ENCODE measurements at places on chromosomes 3 and 15. TPM values are rescaled to one million over a fixed set of nuclear protein-coding genes. Genes with fewer than 3 reads are reported as not detected.

GRCh38 chr3:130093741-130094391, 12.2 kb downstream of the ALG1L2 start:
- H3K36me3 ChIP-seq: no peaks in the 10 kb centered on the region
- no peaks in the 10 kb centered on the region for H3K27me3 ChIP-seq
- no peak overlapping the region for H3K4me3 ChIP-seq
- H3K4me1 ChIP-seq: no peaks in the 10 kb centered on the region
- H3K27ac ChIP-seq: no peak overlapping the region

- peak; percentile 59 for DNase-seq
- H3K4me3 ChIP-seq: no peak overlapping the region
- H3K4me1 ChIP-seq: no peaks in the 10 kb centered on the region
- no peaks in the 10 kb centered on the region for H3K27me3 ChIP-seq
These were observed 540.1 kb downstream of the NR2F2 start for GRCh38 chr15:96870580-96870979.

- no peak for DNase-seq
- H3K27me3 ChIP-seq: no peaks in the 10 kb centered on the region
- no peak overlapping the region for H3K4me3 ChIP-seq
- no peak overlapping the region for H3K27ac ChIP-seq
These were observed 388.7 kb downstream of the FOXP1 start for GRCh38 chr3:71194785-71195184.

RTP4 gene
- total RNA-seq: 3.9 TPM

- DNase-seq: no peak
- H3K4me3 ChIP-seq: no peak overlapping the region
- no peaks in the 10 kb centered on the region for H3K27me3 ChIP-seq
- no peaks in the 10 kb centered on the region for H3K36me3 ChIP-seq
These were observed 254.3 kb upstream of the LRRC3B start for GRCh38 chr3:26368312-26368711.

DNA sequence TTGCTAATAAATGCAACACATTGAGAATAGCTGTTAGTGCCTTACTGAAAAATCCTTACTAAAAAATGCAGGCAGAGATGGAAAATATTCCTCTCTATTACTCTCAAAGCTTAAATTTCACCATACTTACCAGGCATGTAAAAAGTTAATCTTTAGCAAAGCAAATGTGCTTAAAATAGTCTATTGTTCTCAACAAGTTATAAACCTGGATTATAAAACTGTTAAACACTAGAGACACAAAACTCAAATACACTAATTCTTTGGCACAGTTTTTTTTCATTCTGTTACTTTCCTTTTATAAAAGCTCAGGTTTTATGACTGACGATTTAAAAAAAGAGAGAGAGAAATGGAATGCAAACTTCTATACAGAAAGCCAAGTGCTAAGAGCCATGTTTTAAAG, 119.8 kb downstream of the THRB start:
- no peak overlapping the region for H3K27ac ChIP-seq
- H3K4me3 ChIP-seq: no peak overlapping the region
- H3K27me3 ChIP-seq: no peaks in the 10 kb centered on the region
- H3K4me1 ChIP-seq: peaks cover 2% of the 10 kb centered on the region
- no peaks in the 10 kb centered on the region for H3K36me3 ChIP-seq
- no peak for DNase-seq

DNA sequence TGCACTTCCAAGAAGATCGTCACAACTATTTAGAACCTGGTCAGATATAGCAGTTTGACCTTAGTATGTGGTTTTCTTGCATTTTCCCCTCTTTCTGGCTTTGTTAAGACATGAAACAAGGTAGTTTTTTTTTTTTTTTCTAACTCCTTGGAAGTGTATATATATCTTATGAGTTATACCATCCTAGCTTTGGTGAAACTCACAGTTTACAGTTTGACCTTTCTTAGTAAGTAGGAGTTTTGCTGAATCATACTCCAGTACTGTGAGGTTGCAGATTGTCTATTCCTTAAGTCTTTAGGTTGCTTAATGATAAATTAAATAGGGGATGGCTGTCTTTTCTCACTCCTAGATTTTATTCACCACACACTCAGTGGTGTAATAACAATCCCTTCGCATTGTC, 325.0 kb downstream of the RBMS3 start:
- H3K27ac ChIP-seq: no peak overlapping the region
- H3K27me3 ChIP-seq: no peaks in the 10 kb centered on the region
- DNase-seq: no peak
- no peaks in the 10 kb centered on the region for H3K4me1 ChIP-seq
- no peaks in the 10 kb centered on the region for H3K36me3 ChIP-seq

DNA sequence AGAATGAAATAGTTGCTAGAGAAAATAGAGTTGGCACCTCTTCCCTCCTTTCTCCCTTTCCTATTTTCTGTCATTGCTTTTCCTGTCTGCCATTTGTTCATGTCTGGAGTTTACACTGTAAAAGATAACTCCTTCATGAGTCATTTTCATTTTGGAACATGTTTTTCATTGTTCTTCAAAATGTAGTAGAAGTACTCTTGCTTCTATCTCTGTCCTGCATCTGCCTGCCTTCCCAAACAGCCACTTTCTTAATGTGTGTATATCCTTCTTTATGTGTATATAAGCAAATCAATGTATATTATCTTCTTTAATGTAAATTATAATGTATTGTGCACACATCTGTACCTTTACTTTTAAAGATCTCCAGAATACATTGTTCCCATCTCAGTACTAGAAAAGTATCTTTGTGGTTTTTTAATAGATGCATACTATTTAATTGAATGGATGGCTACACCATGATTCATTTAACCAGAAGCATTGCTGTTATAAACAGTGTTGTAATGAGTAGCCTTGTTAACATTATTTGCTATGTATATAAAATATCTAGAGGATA, 41.1 kb downstream of the TSC22D2 start:
- no peaks in the 10 kb centered on the region for H3K27me3 ChIP-seq
- peaks cover 2% of the 10 kb centered on the region for H3K36me3 ChIP-seq
- no peak for DNase-seq
- peaks cover 17% of the 10 kb centered on the region for H3K4me1 ChIP-seq

- DNase-seq: no peak
- H3K27ac ChIP-seq: no peak overlapping the region
- H3K36me3 ChIP-seq: no peaks in the 10 kb centered on the region
- H3K27me3 ChIP-seq: peaks cover 31% of the 10 kb centered on the region
- H3K4me3 ChIP-seq: no peak overlapping the region
These were observed 1.8 kb downstream of the MUC4 start for GRCh38 chr3:195809796-195810454.

GRCh38 chr3:129330409-129330808, 51.7 kb downstream of the HMCES start:
- no peak overlapping the region for H3K27ac ChIP-seq
- no peak overlapping the region for H3K4me3 ChIP-seq
- no peaks in the 10 kb centered on the region for H3K4me1 ChIP-seq
- no peak for DNase-seq
- H3K27me3 ChIP-seq: no peaks in the 10 kb centered on the region

- H3K36me3 ChIP-seq: no peaks in the 10 kb centered on the region
- no peak overlapping the region for H3K4me3 ChIP-seq
- no peaks in the 10 kb centered on the region for H3K27me3 ChIP-seq
- no peak overlapping the region for H3K27ac ChIP-seq
- peaks cover 4% of the 10 kb centered on the region for H3K4me1 ChIP-seq
- DNase-seq: no peak
These were observed 26.0 kb upstream of the MRPS22 start for GRCh38 chr3:139317660-139318430.

SOX14 gene
- not detected for total RNA-seq

DNA sequence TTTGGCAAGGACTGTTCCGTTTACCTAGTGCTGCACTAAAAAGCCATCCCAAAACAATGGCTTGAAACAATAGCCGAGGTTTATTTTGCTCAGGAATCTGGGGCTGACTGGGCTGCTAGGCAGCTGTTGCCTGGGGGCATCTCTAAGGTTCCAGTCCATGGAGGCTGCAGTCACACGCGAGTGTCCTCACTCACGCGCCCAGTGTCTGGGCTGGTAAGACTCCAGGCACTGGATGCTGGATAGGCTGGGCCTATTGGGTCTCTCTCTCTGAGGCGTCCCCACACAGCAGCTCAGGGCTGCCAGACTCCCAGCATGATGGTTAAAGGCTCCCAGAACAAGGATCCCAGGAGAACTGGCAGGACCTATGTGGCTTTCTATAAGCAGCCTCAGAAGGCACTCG, 34.2 kb downstream of the ALS2CL start:
- no peaks in the 10 kb centered on the region for H3K27me3 ChIP-seq
- H3K27ac ChIP-seq: no peak overlapping the region
- DNase-seq: no peak
- H3K4me3 ChIP-seq: no peak overlapping the region
- H3K36me3 ChIP-seq: no peaks in the 10 kb centered on the region

KCNMB2 gene
- total RNA-seq: 12.2 TPM

- DNase-seq: peak; percentile 89
- no peaks in the 10 kb centered on the region for H3K27me3 ChIP-seq
- peak overlapping the region; percentile 80 for H3K27ac ChIP-seq
- H3K4me1 ChIP-seq: peaks cover 20% of the 10 kb centered on the region
- H3K36me3 ChIP-seq: no peaks in the 10 kb centered on the region
These were observed 121.7 kb upstream of the SPRED1 start for GRCh38 chr15:38130740-38131498.

- no peak overlapping the region for H3K4me3 ChIP-seq
- no peaks in the 10 kb centered on the region for H3K4me1 ChIP-seq
- no peak for DNase-seq
These were observed 74.2 kb downstream of the WDR76 start for GRCh38 chr15:43900996-43901395.

DNA sequence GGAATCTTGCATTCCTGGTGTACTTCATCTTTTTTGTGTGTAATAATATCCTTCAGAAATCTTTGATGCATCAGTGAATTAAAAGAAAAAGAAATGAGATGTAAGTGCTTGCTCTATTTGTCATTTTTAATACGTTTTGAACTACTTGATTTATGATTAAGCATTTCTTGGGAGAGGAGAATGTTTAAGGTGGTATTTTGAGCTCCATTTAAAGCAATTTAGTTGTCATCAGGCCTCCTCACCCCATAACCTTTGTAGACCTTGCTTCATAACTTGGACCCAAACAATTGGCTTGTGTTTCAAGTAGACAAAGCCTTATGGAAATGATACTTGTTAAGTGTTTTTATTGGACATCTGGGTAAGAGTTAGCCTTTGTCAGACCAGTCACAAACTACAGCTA, 87.1 kb upstream of the VEPH1 start:
- H3K27ac ChIP-seq: no peak overlapping the region
- H3K27me3 ChIP-seq: no peaks in the 10 kb centered on the region
- DNase-seq: no peak
- no peaks in the 10 kb centered on the region for H3K36me3 ChIP-seq
- H3K4me1 ChIP-seq: peaks cover 13% of the 10 kb centered on the region

DNA sequence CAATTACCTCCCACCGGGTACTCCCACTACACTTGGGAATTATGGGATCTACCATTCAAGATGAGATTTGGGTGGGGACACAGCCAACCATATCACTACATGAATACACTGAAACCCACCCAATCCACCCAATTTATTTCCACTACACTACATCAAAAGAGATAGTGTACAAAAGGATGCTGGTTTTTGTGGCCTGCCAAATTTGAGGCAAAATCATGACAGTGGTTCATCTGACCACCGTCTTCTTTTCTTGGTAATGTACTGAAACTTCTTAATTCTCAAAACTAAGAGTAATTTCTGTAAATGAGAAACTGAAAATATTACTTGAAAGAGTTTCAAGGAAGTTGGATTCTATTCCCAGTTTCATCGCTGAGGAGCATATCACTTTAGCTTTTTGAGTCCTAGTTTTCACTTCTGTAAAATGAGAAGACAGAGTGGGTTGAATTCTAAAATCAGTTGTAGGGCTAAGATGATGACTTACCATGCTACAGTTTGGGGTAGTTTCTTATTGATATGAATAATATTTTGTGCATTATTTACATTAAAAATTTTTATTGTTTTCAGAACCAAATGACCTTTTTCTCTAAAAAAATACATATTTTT, 360.4 kb upstream of the CNTN6 start:
- H3K4me1 ChIP-seq: no peaks in the 10 kb centered on the region
- H3K27me3 ChIP-seq: no peaks in the 10 kb centered on the region
- H3K36me3 ChIP-seq: no peaks in the 10 kb centered on the region
- H3K27ac ChIP-seq: no peak overlapping the region
- H3K4me3 ChIP-seq: no peak overlapping the region

DNA sequence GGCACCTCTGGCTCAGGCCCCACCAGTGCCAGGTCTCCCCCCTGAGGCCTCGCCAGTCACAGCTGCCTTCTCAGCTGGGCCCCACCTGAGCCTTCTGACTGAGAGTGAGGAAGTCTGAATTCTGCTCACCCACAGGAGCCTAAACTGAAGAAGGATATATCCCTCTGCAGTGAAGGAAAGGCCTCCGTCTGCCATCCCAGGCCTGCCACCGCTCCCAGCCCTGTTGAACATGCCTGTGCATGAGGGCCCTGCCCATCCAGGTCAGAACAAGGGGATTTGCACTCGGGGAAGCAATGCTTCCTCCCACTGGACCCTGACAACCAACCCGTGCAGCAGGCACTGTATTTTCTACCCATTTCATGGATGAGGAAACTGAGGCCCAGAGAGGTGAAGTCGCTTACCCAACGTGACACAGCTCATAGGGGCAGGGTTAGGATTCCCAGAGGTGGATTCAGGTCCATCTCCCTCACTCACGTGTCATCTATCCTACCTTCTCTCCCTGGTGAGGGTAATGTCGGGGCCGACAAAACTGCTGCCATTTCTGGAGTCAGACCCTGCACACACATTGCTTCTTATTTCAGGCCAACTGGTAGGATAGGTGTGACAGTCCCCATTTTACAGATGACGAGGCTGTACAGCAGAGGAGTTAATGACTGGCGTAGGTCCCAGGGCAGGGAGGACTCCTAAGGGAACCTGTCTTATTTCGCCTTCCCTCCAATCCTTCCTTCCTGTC, 22.6 kb downstream of the ATP2B2 start:
- H3K4me3 ChIP-seq: no peak overlapping the region
- H3K27ac ChIP-seq: no peak overlapping the region
- no peak for DNase-seq
- H3K27me3 ChIP-seq: peaks cover 3% of the 10 kb centered on the region
- H3K4me1 ChIP-seq: no peaks in the 10 kb centered on the region

SAXO2 gene
- 45.7 TPM for total RNA-seq

CFAP20DC gene
- total RNA-seq: 2.3 TPM

GHRL gene
- 28.2 TPM for total RNA-seq
